Thoracic aorta (tissue), 2 donors: ENCODE measurements at places on chromosomes 11 and 22. TPM values are rescaled to one million over a fixed set of nuclear protein-coding genes. Genes with fewer than 3 reads are reported as not detected.

DNA sequence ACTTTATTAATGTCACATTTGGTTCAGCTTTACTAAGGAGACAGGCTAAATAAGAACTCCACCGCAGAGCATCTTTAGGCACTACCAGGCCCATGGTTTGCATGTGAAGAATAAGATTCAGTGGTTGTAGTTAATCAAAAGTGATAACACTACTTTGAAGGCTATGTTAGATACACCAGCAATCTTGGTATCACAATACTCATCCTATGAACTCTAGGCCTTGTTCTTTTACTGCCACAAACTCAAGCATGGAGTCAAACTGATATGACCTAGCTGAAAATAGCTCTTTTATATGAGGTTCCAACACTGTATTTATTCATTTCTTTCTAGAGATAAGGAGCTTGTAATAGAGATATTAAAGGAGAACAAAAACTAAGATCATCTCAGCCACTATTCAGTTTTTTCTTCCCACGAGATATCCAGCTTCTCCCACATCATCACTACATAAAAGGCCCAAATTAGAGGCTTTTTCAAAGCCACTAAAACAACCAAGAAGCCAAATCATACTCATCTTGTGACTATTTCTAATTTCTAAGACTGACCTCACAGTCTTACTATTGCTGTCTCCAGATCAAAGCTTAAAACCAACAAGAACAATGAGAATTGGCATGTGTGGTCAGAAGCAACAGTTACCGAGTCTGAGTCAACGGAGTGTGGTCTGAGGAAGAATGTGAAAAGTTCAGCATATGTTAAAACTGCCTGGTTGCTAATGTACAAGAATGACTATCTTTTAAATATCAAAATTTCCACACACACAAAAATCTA lies 25.1 kb upstream of the GUCY1A2 start:
- DNase-seq, result no peak

ARHGAP20 gene
- total RNA-seq, result 3.5 TPM

- DNase-seq, result no peak
Measured at GRCh38 chr11:123214396-123214795, 19.3 kb upstream of the CLMP start.

GRCh38 chr11:12696911-12697581 lies 22.8 kb downstream of the TEAD1 start:
- no peak for DNase-seq

- DNase-seq, result no peak
Measured at GRCh38 chr11:128840137-128840536, 27.0 kb downstream of the KCNJ1 start.

TIGD3 gene
- not detected for total RNA-seq

TNRC6B gene
- 58.5 TPM for total RNA-seq

OR51F1 gene
- not detected for total RNA-seq

DNA sequence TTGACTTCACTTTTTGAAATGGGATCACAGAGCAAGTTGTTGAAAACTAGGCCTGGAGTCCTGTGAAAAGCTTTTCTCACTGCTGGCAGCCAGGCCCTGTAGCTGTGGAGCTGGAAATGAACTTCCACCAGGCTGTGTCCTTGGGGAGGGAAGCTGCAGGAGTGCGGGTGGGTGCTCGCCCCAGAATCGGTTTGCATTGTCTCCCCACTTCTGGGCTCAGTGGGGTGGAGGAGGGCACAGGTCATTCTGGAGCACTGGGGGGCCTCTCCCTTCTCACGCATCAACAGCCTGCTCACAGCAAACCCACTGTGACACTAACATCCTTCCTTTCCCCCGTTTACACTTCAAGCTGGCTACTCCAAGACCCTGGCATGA lies 15.2 kb downstream of the GLB1L2 start:
- DNase-seq, result no peak

- no peak for DNase-seq
Measured at GRCh38 chr11:131465746-131466145, 95.3 kb downstream of the NTM start.
